ENCODE measurements at places on chromosomes 1 and 21.
A peak's percentile ranks its signal among the peaks of the same experiment; 100 is the strongest.

- no peak for DNase-seq
Measured at GRCh38 chr1:179925302-179925701, 29.3 kb upstream of the CEP350 start.

DNA sequence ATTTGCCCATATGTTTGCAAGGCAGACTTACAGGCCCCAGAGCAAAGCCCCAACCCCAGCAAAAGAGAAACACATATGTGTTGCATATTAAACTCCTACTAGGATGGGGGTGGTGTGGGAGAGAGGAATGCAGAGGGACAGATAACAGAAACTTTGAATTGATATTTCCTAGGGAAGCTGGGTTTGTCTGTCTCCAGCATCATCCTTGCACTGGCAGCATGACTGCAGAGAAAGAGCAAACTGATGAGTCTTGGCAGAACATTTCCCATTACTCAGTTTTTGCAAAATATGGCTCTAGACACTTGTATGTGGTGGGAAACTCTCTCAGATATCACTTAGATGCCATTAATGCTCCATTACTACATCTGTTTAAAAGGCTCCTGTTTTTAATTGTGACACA is 43.8 kb upstream of the MARK1 start:
- no peak for DNase-seq

- no peak for DNase-seq
Measured at GRCh38 chr1:23020706-23021405, 1.6 kb downstream of the KDM1A start.

- DNase-seq = no peak
Measured at GRCh38 chr1:173914366-173914871, 2.7 kb downstream of the SERPINC1 start.

GRCh38 chr1:82185084-82185483 is 384.4 kb downstream of the ADGRL2 start:
- DNase-seq = no peak

DNA sequence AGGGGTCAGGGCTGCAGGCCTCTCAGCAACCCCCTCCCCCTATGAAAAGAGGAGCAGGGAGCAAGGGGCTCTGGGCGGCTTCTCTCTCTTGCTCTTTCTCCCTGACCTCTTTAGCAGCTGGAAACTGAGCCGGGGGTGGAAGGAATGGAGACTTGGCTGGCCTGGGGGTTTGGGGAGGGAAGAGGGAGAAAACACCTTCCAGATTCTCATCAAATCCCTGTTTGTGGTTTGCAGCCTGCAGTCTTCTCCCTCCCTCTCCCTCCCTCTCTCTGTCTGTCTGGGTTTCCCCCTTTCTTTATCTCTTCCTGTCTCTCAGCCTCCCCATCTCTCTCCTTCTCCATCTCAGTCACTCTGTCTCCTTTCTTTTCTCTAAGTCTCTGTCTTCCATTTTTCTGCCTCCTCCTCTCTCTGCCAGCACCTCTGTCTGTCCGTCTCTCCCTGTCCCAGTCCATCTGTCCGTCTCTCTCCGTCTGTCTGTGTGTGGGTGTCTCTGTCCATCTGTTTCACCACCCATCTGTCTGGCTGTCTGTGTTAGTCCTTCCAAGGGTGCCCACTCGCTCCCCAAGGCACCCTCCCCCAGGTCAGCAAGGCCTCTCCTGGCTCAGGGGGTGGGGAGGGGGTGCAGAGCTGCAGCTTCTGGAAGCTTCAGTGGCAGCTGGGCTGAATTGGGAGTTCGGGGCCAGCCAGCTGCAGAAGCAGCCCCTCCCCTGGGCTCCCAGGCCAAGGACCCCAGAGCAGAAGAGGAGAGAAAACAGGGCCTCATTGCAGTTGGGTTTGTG is 6.2 kb downstream of the AHDC1 start:
- DNase-seq = no peak

- DNase-seq = no peak
Measured at GRCh38 chr1:86517336-86517735, 29.5 kb upstream of the CLCA4 start.

GRCh38 chr1:225581186-225581585 is 71.7 kb downstream of the ENAH start:
- no peak for DNase-seq

DNA sequence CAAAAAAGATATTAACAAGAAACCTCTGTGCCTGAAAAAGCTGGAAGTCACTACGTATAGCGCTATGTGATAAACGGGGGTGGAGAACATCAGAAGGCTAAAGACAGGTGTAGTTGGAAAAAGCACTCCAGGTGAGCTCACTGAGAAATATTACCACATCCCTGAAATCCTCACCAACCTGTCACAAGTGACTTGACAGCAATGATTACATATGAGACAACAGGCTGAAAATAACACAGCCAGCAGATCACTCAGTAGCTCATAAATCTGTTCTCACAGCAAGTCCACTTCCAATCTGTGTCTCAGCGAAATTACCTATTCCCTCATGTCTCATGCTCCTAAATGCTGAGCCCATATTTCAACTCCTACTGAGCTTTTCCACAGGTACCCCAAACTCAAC is 120.5 kb downstream of the UBR4 start:
- no peak for DNase-seq

- DNase-seq = no peak
Measured at GRCh38 chr21:25961042-25961441, 209.5 kb downstream of the APP start.

GRCh38 chr1:146036965-146037646 is 15.6 kb upstream of the HJV start:
- DNase-seq = peak; percentile 82

- DNase-seq = no peak
Measured at GRCh38 chr1:243799908-243800307, 50.1 kb downstream of the AKT3 start.

- no peak for DNase-seq
Measured at GRCh38 chr1:22615886-22616285, 20.5 kb upstream of the C1QA start.

DNA sequence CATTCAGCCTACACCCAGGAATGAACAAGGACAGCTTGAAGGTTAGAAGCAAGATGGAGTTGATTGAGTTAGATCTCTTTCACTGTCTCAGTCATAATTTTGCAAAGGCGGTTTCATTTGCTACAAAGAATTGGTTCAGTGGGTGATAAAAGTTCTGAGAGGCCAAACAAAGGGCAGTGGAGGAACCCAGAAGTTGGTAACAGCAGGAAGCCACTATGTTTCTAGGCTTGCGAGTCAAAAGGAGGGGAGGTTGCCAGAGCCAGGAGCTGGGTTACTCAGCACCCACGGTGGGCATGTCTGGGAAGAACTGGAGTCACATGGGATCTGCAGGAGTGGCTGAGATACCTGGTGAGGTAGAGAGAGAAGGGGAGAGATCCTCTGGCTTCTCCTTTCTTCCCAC is 64.2 kb upstream of the MRPS6 start:
- no peak for DNase-seq

DNA sequence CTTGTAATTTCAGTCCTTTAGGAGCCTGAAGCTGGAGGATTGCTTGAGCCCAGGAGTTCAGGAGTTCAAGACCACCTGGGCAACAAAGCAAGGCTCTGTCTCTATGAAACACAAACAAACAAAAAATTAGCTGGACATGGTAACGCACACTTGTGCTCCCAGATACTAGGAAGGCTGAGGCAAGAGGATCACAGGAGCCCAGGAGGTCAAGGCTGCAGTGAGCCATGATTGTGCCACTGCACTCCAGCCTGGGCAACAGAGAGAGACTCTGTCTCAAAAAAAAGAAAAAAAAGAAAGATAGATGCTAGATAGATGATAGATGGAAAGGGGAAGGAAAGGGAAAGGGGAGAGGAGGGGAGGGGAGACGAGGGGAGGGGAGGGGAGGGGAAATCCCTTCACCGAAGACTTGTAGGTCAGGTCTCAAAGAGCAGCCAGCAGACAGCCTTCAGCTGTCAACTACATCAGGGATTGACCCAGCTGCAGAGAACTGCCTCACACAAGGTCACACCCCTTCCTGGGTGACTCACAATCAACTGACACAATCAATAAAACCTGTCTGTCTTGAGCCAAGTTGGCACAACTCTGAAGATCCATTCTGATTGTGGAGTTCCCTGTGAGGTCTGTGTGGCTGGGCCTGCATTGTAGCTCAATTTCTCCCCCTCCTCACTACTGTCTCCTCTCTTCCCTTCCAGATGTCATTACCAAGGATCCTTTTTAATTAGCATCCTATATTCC is 200.6 kb downstream of the RGS7 start:
- no peak for DNase-seq

Data from NCI-H2081 treated with DMSO at 0.1 percent for 48 hours (cell line).